Brain pericyte (primary cell): ENCODE measurements at places on chromosomes 2 and 18.

- DNase-seq: no peak
Measured at GRCh38 chr2:30038419-30038818, 108.4 kb upstream of the YPEL5 start.

GRCh38 chr2:152518641-152519580, 183.9 kb downstream of the FMNL2 start:
- DNase-seq: peak; percentile 72

DNA sequence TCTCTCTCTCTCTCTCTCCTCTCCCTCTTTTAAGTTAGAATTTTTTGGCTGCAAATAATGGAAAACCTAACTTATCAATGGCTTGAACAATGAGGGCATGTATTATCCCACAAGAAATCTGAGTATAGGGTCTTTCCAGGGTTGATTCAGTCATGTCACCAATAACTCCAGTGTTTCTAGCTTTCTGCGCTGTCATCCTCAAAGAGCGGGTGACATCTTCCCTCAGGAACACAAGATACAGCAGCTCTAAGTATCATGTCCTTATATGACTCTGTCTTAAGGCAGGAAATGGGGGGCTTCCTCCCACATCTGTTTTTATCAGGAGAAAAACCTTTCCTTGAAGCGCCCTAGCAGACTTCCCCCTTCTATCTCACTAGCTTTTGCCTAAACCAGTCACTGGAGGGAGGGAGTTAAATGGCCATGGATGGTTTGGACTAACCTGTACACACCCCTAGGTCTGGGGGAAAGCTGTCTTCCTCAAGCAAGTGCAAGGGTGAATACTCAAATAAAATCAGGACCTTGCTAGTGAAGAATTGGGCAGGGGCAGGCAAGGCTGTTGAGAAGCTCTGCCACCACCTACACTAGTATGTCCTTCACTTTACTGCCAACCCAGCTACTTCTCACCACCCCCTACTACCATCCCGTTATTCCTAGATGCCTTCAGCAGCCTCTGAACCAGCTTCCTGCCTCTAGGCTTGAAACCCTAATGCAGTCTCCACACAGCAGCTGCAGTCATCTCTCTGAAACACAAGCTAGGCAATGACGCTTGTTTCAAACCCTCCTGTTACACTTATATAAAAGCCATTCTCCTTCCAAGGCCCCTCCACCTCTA, 7.5 kb upstream of the TUBA4A start:
- no peak for DNase-seq

GRCh38 chr18:39414009-39414700, 1848.6 kb upstream of the CELF4 start:
- no peak for DNase-seq

DNA sequence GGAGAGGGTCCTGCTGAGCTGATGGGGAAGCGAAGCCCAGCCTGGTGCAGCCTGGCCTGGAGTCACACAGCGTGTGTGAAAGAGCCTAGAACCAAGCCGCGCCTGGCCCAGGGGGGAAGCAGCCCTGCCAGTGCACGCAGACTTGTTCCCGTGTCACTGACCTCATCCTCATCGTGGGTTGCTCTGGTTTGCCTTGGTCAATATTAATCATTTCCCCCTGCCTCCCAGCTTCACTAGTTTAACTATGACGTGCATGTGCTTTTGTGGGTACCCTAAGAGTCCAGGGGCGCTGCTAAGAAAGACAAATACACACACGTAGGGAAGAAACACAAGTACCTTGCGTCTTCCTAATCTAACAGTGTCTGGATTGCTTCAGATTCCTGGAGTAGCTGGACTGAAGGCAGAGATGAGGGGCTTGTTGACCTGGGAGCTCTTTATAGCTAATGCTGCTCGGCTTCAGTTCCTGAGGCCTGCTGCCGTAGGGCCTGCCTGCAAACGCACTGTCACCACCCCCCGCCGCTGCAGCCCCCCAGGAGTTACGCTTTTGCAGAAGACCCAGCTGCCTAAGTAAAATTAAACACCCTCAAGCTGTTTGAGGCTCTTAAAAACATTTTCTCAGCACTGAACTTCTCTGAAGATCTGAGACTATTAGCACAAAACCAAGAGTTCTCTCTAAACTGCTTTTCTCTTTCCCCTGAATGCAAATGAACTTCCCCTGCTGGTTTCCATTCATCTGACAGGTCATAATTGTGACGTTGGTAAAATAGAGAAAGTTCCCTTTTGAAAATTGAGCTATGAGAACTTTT, 159.2 kb downstream of the FAM210A start:
- no peak for DNase-seq

DNA sequence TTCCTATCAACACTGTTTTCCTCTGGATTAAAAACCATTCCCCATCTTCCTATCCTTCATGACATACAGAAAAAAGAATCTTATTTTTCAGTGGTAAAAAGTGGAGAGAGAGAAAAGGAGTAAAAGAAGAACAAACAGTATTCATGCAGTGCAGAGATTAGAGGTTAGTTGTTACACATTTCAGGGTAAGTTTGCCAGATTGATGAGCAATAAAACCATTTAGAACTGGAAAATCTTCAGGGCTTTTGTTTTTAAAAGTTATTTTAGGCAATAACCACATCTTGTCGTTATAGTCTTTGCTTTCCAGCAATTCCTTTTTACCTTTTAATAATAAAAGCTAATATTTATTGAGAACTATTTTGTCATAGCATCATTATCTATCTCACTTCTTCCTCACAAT, 104.5 kb downstream of the GPD2 start:
- no peak for DNase-seq

- DNase-seq: no peak
Measured at GRCh38 chr2:159232456-159233170, 53.9 kb downstream of the WDSUB1 start.

GRCh38 chr2:45765007-45765727, 113.7 kb downstream of the PRKCE start:
- DNase-seq: no peak

GRCh38 chr2:205848601-205849000, 166.3 kb downstream of the NRP2 start:
- no peak for DNase-seq

- DNase-seq: no peak
Measured at GRCh38 chr2:29033656-29034055, 40.7 kb downstream of the PCARE start.

GRCh38 chr2:119240311-119241204, 16.9 kb downstream of the STEAP3 start:
- no peak for DNase-seq

- DNase-seq: peak; percentile 99
Measured at GRCh38 chr18:11849841-11850634, 1.2 kb upstream of the CHMP1B start.

GRCh38 chr18:79987566-79987965, 797 bp downstream of the TXNL4A start:
- no peak for DNase-seq

- DNase-seq: no peak
Measured at GRCh38 chr2:234429265-234429664, 67.6 kb downstream of the ARL4C start.

DNA sequence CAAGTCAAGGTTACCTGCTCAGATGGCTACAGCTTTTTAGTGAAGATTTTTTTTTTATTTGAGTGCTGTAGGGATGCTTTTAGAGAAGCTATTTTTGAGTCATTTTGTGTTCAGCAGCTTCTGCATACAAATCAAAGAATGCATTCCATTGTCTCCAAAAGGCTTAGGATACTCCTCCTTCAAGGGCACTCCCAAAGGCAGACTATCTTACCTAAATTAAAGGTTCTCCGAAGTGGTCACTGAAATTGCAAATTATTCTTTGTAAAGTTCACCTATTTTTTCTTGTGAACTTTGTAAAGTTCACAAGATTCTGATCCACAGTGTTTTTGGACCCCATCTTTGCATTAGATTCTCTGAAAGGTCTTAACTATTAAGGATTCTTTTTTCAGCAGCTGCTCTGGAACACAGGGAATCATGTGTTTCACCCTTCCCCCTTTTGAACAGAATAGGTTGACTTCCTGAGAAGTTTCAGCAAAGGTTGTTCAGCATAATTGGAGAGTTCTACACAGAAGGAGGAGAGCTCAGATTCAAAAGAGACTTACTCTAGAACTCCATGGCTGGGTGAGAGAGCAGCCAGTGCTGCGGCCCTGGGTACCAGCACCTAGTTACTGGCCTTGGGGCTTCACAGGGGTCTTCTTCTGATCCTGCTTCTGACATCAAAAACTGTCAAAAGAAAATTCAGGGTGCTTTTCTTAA, 14.5 kb downstream of the CLIP4 start:
- no peak for DNase-seq

GRCh38 chr2:12948961-12949353, 232.2 kb downstream of the TRIB2 start:
- no peak for DNase-seq

DNA sequence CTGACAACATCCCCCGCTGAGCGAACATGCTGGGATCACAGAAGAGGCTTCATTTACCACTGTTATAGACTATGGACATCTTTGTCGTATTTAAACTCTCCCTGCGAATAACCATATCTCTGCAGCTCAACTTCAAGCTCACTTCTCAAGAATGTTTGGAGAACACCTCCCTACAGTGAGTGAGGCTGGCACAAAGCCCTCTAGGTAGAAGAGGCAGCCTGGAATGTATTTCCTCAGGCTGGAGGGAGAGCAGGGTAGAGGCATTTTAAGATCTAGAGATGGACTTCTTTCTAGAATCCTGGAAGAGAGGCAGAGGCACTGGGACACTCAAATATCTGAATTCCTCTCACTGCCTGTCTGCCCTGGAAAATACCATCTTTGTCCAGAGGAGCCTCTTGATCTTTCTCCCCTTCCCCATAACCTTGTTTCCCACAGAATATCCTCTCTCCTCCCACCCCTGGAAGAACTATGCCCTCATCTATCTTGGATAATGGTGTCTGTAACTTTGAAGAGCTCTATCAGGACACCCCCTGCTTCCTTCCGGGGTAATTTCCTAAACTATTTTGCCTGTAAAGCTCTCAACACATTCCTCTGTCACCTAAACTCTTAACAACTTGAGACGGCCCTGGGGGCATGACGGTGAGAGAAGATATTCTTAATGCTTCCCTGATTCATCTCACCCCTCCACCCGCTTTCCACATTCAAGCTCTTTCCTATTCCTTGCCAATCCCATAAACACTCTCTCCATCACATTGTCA, 2.4 kb upstream of the ANTXR1 start:
- DNase-seq: no peak

DNA sequence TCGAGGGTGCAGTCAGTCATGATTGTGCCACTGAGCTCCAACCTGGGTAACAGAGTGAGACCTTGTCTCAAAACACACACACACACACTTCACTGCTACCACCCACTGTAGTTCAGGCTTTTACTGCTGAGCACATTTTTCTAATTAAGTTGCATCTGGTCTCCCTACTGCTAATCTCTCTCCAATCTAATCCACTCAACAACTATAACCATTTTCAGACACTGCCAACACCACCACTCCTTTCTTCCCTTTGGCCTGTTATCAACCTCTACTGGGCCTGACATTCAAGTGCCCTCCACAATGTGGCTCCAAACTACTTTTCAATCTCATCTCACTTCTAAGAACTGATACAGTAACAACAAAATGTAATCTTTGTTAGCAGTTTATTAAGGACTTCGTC, 44.8 kb downstream of the RMP24 start:
- DNase-seq: no peak

DNA sequence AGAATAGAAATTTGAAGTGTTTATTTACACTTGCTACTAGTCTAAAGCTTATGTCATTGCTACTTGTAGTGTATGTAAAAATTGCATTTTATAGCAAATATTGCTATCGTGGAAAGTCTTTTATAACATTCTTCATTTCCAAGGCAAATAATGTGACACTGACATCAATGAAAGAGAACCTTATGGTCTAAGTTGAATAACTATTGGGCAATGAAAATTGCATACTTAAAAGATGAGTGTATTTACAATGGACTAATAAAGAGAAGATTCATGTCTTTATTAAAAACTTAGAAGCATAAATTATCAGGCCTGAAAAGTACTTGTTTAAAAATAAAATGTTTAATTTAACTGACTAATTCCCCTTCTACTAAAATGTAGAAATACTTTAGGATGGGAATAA, 82.2 kb downstream of the LRP1B start:
- DNase-seq: no peak
